Kidney epithelial cell (primary cell): ENCODE measurements at places on chromosomes 6 and 20.

GRCh38 chr6:160979061-160979708, 12.4 kb upstream of the MAP3K4 start:
- no peak for DNase-seq

DNA sequence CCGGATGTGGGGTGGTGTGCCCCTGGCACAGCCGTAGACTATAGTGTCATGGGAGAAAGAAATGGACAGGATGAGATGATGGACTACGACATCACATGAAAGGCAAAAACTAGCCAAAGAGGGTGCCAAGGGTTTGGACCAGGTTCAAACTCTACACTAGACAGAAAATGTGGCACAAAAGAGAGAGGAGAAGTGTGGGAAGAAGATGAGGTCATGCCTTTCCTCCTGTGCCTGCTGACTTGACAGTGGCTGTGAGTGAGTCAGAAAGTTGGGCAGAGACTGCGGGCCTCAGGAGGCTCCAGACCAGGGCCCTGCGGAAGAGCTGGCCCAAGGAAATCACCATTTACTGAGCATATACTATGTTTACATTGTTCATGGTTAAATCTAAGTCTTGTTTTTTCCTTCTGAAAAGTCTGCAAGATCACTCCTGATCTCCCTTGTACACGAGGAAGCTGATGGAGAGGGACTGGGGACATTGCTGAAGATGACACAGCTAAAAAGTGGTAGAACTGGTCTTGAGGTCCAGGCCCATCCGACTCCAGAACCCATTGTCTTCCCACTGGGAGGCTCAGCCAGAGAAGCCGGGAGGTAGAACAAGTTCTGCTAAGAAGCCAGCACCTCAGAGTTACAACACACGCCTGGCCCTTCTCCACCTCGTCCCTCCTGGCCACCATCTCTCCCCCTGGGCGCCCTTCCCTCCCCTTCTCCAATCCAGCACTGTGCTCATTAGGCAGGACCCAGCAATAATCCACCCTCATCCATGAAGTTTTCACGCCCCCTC, 35.6 kb downstream of the CNKSR3 start:
- DNase-seq, result peak; percentile 77

GRCh38 chr20:24580006-24580405, 110.6 kb downstream of the SYNDIG1 start:
- DNase-seq, result no peak

GRCh38 chr6:31268836-31269235, 3.1 kb downstream of the HLA-C start:
- DNase-seq, result no peak
